Stimulated activated CD8-positive, alpha-beta memory T cell treated with anti-CD3 and anti-CD28 coated beads, Interleukin-4, amount 100 ng/mL, for 48 hours (primary cell): ENCODE measurements at places on chromosomes 6 and 20.

DNA sequence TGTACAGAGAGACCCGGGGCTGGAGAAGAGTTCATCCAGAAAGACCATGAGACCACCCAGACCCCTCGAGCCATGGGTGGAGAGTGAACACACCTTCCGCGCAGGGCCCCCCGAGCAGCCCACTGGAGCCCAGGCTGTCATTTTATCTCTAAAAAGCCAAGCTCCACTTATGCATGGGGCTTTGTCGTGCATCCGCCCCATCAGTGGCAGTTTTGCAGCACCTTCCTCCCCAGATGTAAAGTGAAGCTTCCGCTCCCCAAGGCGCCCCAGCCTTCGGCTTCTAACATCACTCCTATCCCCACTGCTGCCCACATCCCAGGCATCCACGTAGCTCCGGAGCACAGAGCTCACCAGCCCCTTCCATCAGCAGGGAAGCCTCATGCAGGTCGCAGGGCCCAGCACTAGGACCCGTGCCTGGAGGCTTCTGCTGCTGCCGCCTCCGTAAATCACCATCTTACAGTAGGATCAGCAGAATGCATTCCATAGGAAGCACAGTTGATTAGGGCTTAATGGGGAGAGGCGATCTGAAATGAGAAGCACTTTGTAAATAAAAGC is 301.1 kb downstream of the TAF4 start:
- DNase-seq, result no peak

GRCh38 chr6:154921482-154921881 is 73.6 kb upstream of the TIAM2 start:
- no peak for DNase-seq

GRCh38 chr20:36532388-36532787 is 8.9 kb upstream of the MYL9 start:
- no peak for DNase-seq

DNA sequence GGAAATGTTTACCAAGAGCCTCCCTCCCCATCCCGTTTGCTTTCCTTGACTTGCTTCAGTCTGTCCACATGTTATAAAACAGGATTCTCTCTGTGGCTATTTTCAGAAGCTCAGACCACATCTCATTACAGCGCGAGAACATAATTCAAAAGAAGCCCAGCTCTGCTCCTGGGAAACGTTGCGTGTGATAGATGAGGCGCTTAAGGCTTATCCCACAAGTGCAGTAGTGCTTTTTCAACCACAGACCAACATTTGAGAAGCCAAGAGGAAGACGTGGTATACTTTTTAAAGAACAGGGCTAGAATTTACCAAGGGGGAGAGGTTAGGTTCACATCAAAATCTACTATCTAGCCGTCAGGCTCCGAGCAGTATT is 239.5 kb downstream of the SLC24A3 start:
- no peak for DNase-seq

- no peak for DNase-seq
These were observed at the start of gene CALHM6 for GRCh38 chr6:116461331-116461931. Gene CALHM6, plus strand, starts transcription at chr6:116461375. Its CDS starts 555 bp downstream, at chr6:116461930.

DNA sequence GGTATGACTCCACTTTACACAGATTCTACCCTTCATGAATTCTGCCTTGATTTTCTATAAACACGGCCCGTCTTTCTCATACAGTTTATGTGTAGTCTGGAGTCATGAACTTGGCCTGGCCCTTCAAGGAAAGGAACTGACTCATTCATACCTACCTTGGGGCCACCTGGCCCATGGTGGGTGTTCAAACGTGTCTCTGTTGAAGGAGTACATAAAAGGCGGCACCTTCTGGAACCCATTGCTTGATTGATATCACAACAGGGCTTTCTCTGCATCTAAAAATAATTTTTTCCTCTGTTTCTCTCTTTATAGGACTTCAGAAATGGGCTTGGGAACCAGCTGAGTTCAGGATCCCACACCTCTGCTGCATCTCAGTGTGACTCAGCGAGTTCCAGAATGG is 363.0 kb upstream of the SOX4 start:
- DNase-seq, result no peak

DNA sequence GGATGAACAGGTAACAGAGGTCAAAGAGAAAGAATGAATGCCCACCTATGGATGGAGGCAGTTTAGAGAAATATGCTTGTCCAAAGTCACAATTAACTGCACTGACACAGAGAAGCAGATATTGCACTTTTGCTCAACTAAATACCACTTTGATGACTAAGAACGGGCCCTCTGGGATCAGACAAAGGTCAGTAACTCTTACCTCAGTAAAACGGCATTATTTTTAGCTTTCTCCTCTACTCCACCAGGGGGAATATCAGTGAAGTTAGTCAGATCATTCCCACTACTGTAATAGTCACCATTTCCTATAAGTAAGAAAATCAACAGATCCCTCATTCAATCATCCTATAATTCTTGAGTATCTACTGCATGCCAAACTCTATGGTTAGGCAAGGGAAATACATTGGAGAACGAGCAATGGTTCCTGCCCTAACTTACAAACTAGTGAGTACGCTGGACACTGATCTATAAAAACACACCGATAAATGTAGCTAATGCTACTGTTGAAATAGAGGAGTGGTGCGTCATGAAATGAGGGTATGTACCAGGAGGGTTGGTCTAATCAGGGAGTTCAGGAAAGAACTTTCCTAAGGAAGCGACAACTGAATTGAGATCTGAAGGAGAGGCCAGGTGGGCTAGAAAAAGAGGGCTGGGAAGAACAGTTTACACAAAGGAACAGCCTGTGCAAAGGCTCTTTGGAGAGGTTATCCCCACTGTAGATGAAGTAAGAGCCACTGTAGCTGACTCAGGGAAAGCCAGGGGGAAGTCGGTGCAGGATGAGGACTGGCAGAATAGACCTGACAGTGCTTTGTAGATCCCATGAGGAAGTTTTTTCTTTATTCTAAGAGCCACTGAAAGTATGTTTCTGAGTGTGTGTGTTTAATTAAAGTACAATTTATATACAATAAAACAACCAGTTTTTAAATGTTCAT is 9.2 kb downstream of the ECI2 start:
- no peak for DNase-seq

GRCh38 chr20:59351157-59352040 is 51.0 kb downstream of the EDN3 start:
- DNase-seq, result no peak

DNA sequence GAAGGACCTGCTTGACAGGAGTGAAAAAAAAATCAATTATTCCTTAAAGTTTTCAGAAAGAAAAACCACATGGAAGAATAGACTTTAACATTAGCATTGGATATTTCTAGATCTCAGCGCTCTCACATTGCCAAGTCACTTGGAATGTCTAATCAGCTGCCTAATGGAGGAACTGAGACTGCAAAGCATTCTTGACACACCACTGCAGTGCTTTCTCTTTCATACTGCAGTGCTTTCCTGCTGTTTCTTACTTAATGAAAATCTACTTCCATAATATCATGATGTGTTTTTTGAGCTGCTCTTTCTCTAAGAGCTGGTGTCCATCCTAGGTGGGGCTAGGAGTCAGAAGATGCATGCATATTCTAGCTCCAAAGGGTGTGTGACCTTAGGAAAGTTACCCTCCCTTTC is 20.4 kb upstream of the MCM3 start:
- no peak for DNase-seq

DNA sequence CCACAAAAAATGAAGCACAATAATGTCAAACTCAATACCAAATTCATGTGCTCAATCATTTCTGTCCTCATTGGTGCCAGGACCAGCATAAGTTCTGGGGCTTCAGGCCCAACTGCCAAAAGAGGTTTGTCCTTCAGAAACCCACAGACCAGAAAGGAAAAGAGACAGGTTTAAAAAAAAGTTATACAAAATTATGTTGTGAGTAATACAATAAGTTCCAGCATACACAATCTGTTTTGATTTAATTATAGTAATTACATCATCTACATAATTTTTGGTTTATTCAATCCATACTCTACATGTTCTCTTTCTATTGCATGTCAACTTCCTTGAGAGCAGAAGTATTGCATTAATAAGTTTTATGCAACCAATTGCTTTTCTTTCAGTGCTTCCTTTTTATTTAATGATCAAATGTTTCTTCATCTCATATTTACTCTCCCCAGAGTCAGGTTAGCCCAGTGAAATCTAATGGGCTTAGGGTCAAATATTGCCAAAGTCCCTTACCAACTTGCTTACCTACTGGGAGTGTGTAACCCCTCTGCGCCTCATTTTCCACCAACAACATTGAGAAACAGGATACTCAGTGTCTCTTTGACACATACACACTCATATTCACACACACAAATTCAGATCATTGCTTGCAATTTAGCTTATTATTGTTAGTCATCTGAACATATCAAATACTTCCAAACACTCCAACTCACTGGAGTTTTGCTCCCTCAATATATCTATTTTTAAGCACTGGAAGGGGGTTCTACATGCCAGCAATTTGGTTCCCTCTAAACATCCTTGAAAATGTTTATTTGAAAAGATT is 424.4 kb upstream of the MARCKS start:
- DNase-seq, result no peak

DNA sequence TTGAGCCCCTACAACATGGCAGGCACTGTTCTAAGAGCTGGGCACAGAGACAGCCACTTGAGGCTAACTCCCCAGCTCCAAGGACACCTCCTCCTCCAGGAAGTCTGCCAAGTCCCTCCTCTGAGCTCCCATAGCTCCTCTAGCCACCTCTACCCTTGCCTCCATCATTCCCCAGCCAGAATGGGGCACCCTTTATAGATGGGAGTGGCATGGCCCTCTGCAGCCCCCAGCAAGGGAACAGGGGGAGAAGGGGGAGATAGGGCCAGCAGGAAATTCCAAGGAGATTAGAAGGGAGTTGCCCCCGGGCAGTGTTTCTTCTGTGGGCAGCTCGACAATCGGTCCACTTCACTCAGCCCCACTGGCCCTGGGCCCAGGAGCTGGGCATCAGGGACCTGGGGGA is 19.7 kb upstream of the TLDC2 start:
- DNase-seq, result no peak

DNA sequence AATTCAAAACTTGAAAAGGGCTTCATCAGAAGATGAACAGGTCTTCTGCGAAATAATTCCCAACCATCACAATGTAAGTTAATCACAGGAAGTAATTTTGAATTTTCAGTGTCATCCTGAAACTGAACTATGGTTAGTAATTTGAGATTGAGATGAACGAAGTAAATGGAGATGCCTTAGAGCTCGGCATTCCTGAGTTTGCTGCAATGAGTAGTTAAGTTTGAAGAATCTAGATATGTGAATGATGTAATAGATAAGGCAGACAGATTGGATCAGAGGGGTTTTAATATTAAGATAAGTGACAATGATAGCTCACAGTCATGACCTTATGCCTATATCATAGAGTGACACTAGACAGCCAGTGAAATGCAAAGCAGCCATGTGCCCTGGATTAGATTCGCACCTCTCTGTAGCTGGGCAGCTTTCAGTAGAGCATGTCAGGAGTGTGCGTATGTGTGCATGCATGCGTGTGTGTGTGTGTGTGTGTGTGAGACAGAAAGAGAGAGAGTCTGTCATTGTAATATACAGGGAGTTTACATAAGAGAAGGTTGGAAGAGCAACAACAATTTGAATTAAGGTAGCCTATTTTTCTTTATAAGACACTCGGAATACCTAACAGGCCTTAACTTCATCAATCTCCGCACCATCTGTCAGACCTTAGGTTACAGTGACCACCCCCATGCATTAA is 233.0 kb downstream of the GMPR start:
- DNase-seq, result no peak

DNA sequence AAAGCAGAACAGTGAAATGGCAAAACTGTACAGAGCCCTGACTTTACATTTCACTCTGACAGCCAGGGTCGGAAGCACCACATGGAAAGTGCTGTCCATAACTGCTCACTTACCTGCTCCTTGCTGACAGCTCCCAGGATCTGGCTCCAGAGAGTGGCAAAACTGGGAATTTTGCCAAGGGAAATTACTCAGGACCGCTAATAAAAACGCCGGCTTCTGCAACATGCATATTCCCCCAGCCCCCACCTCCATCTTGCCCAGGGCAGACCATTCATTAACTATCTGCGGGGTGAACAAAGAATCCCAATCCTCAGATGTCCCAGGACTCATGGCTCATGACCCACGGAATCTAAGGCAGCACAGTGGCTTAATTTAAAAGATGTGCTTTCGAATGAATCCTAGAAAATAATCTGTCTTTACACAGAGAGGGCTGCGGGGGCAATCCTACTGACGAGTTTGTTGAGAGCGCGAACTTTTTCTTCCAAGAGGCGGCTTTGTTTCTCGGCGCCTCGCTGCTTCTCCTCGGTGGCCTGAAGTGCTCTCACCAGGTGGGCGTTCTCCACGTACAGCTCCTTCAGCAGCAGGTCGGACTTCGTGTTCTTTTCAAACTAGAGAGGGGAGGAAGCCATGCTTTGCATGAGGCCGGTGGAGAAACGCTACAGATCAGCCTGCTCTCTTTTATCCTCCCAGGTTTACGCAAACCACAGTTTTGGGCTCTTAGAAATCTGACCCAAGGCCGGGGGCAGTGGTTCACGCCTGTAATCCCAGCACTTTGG is 45.8 kb downstream of the GINS1 start:
- no peak for DNase-seq

DNA sequence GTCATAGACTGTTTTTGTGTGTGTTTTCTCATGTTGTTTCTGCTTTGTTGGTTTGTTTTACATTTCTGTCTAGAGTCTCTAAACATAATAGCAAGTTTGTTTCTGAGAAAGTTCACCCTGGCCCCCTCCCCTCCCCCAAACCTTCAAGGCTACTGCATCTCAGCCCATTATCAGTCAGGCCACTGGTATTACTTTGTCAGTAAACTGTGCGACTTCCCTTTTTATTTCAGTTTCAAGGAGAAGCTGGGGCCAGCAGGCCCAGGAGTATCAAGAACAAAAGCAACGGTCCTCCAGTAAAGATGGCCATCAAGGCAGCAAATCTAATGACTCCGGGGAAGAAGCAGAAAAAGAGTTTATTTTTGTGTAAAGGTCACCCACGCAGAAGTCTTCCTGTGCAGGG is 32.8 kb upstream of the SCGN start:
- DNase-seq, result no peak

DNA sequence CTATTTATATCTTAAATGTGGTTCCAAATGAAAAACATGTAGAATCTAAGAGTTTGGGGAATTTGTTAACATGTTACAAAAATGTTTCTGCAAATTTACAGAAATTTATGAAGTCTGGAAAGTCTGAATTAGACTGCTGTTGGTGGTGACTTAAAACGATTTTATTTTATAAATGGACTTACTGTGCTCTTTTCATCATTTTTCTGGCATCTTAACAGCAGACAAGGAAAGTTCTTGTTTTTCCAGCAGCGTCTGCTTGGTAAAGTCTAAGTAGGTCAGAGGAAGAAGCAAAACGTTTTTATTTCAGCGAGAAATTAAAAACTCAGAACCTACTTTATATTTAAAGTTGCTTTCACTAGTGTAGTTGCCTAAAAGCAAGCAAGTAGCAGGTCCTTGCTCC is 48.6 kb upstream of the COL9A1 start:
- no peak for DNase-seq
